COLO829 (cell line): ENCODE measurements at places on chromosomes 12 and 14.

- DNase-seq = peak; percentile 68
Observed at GRCh38 chr12:93176165-93176564, 201.6 kb upstream of the NUDT4 start.

DNA sequence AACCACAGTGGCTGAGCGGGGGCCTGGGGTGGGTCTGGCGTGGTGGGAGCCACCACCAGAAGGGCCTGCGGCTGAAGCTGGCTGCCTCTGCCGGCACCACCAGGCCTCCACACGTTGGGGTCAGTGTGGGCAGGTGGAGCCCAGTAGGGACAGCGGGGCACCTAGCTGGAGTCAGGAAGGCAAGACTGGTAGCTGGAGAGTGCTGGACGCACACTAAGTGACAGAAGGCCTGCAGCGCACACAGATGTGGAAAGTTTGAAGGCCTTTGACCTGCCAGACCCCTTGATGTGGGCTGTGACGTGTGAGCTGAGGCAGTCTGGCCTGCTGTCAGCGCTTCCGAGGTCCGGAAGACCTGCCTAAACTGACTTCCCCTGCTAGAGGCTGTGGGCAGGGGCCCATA is 26.3 kb downstream of the RIN3 start:
- no peak for DNase-seq

GRCh38 chr14:85243321-85243720 is 286.6 kb upstream of the FLRT2 start:
- DNase-seq = no peak

- no peak for DNase-seq
Observed at GRCh38 chr14:105075379-105076295, 10.4 kb upstream of the GPR132 start.

- DNase-seq = no peak
Observed at GRCh38 chr14:24988760-24989159, 61.2 kb downstream of the STXBP6 start.
